ENCODE measurements at places on chromosomes 7 and 10.
A peak's percentile ranks its signal among the peaks of the same experiment; 100 is the strongest.

- no peak for DNase-seq
Observed at GRCh38 chr10:62459072-62459471, 84.9 kb downstream of the ZNF365 start.

DNA sequence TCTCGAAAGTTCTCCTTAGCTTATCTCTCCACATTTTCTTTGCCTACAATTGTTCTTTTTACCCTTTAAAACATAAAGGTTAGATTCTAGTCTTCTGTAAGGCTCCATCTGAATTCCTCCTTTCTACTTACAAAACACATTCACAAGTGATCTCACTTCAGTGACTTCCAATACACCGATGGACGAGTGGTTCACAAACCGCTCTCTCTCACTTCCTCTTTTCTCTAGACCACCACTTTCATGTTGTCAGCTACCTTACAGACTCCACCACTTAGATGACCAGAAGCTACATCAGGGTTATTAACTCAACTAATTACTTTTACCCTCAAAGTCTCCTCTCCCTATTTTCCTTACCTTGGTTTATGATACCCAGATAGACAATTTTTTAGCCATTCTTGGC is 11.8 kb downstream of the MET start:
- no peak for DNase-seq

DNA sequence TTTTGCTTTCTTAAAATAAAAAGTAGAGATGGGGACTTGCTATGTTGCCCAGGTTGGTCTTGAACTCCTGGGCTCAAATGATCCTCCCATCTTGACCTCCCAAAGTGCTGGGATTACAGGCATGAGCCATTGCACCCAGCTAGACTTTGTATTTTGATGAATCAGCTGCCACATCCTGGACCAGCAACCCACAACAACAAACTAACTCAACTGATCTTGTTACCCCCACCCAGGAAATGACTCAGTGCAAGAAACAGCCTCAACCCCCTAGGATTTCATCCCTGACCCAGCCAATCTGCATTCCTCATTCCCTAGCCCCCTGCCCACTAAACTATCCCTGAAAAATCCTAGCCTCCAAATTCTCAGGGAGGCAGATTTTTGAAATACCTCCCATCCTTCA is 123.8 kb downstream of the IPMK start:
- no peak for DNase-seq

DNA sequence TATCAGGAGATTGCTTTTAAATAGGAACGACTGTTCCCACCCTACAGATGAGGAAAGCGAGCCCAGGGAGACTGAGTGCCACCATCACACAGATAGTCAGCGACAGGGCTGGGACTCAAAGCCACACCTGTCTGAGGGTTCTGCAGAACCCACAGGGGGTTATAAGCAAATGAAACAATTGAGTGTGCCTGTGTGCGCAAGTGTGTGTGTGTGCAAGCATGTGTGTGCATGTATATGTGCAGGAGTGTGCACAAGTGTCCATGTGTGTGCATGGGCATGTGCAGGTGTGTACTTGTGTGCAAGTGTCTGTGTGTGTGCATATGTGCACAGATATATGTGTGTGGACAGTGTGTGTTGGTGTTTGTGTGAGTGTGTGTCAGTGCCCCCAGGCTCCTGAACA is 280.2 kb downstream of the GRID1 start:
- DNase-seq = no peak

- no peak for DNase-seq
Observed at GRCh38 chr7:24570983-24571382, 2.3 kb upstream of the PALS2 start.

- no peak for DNase-seq
Observed at GRCh38 chr10:34298346-34298818, 516.7 kb downstream of the PARD3 start.

DNA sequence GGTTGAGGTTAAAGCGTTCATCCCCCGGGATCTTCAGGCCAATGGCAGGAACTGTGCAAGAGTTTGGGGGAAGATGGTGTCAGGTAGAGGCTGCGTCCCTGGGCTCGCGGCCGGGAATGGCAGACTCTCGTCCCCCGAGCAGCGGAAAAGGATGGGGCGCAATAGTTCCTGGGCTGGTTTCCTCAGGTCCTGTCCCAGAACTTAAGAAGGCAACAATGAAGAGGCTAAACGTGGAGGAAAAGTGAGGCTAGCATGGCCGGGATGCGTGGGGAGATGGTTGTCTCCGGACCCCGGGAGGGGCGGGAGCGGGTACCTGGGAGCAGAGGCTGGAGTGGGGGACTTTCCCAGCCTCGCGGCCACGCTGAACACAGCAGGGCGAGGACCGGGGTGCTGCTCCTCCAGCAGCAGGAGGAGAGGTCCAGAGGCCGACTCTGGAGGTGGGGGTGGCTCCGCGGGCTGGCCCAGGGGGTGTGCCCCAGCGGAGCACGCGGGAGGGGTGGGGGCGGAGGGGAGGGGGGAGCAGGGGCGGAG is 882 bp downstream of the IRF5 start:
- DNase-seq = no peak

GRCh38 chr7:114126095-114126494 is 207.3 kb upstream of the PPP1R3A start:
- DNase-seq = no peak

- no peak for DNase-seq
Observed at GRCh38 chr10:35691522-35692236, 49.6 kb upstream of the FZD8 start.

GRCh38 chr10:74093530-74094164 is 57.0 kb downstream of the AP3M1 start:
- DNase-seq = no peak

DNA sequence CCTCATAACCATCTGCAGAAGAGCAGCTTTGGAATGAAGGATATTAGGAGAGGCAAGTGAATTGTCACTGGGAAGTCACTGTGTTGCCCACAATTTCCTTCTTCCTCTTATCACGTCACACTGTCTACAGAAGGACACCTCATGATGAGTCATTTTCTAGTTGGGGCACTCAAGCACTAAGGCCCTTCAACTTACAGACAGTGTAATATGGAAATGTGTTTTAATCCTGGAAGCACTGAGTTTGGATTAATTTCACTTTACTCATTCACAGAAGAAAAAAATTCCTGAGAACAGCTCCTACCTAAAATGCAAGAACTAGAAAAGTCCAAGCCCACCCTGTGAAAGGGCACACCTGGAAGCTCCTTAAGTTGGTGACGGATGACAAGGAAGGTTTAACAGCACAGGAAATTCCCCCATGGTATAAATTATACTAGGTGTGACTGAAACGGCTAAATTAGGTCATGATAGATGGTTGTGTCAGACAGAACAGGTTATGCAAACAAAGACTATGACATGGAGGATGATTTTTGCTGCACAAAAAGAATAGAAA is 56.6 kb downstream of the PARD3 start:
- peak; percentile 33 for DNase-seq

- DNase-seq = no peak
Observed at GRCh38 chr7:43104874-43105520, 7.5 kb upstream of the HECW1 start.

- no peak for DNase-seq
Observed at GRCh38 chr10:16436367-16436757, 448 bp upstream of the PTER start.

- no peak for DNase-seq
Observed at GRCh38 chr10:46559231-46559671, 2.8 kb upstream of the GPRIN2 start.

Measured in pulmonary artery endothelial cell (primary cell).